Esophagus squamous epithelium (tissue), 5 donors: ENCODE measurements at places on chromosomes 3 and 15. TPM values are rescaled to one million over a fixed set of nuclear protein-coding genes. Genes with fewer than 3 reads are reported as not detected.
A peak's percentile ranks its signal among the peaks of the same experiment; 100 is the strongest.

DNA sequence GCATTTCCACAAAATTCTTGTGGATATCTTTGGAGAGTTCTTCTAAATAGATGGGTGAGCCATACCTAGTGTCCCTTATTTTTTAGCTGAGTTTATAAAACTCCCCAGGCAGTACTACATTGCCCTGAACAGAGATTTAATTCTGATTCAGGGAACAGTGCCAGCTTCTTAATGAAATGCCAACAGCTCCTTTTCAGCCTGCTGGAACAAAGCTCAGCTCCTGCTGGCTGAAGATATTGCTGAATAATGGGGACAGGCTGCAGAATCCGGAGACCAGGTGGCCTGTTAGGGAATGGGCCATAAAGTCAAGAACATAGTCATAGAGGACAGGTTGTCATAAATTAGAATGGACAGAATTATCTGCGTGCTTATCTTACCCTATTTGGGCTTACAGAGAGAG is 8.9 kb downstream of the HGD start:
- DNase-seq = no peak

HRG gene
- total RNA-seq = not detected

MEX3B gene
- total RNA-seq = not detected

GRCh38 chr15:87326269-87326668 is 930.3 kb downstream of the NTRK3 start:
- DNase-seq = no peak

MON1A gene
- 12.9 TPM for total RNA-seq

DNA sequence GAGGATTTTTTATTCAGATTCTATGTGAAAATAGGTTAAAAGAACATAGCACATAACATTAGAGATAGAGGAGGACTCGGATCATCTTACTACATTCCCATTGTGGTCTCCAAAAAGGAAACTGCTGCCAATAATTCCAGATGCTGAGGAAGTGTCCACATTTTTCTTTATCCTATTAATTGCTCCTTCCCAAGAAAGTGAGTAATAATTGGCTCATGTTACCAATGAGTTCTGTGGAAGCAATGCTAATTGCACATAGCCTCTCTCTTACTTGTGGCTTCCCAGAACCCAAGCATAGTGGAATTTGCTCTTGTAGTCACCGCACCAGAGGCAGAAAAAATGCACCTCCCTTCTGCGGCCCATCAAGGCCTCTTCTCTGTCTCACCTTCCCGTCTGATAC is 208.4 kb downstream of the PLOD2 start:
- DNase-seq = no peak

- no peak for DNase-seq
These were observed 40.9 kb downstream of the RFTN1 start for GRCh38 chr3:16472593-16472992.

EIF4G1 gene
- 398 TPM for total RNA-seq

GRCh38 chr3:89699771-89700170 is 592.4 kb downstream of the EPHA3 start:
- no peak for DNase-seq

EHHADH gene
- total RNA-seq = 5.7 TPM

DNA sequence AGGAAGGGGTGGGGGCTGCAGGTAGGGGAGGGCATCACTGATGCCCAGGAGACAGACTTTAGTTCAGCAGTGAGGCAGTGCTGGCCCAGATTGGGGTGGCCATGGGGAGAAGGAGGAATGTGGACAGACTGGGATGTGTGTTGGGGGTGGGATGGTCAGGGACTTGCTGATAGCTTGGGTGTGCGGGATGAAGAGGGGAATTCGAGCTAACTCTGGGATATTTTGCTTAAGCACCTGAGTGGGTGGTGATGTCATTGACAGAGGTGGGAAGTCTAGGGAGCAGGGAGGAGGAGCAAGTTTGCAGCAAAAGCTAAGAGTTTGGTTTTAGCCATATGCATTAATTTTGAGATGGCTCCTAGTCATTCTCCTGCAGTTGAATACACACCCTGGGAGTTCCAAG is 207.5 kb downstream of the RPLP1 start:
- no peak for DNase-seq

- no peak for DNase-seq
These were observed 721 bp downstream of the ATR start for GRCh38 chr3:142577696-142578328.

DNA sequence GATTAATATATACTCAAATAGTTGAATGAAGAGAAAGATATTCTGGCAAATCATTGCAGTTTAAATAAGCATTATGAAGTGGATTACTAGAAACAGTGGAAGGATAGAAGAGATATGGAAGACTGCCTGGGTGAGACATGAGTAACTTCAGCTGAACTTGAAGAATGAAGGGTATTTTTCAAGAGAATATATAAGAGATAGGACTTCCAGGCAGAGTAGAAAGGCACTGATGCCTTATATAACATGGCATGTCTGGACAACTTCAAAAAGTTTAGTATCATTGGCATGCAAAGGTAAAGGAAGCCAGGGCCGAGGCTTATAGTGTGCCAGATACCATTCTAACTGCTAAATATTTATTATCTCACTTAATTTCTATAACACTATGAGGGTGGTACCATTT is 126.5 kb upstream of the SLC7A14 start:
- DNase-seq = no peak

DNA sequence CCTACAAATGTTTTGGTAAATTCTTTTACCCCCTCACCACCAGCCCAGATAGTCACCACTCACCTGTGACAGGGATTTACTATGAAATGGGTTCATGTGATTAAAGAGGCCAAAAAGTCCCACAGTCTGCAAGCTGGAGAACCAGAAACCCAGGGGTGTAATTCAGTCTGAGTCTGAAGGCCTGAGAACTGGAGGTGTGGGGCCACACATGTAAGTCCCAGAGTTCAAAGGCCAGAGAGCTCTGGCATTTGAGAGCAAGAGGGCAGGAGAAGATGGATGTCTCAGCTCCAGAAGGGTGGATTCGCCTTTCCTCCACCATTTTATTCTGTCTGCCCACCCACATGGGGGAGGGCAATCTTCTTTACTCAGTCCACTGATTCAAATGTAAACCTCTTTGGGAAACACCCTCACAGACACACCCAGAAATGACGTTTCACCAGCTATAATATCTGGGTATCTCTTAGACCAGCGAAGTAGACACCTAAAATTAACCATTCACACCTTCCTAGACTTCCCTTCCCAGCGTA is 11.9 kb downstream of the RTP3 start:
- DNase-seq = no peak

DNA sequence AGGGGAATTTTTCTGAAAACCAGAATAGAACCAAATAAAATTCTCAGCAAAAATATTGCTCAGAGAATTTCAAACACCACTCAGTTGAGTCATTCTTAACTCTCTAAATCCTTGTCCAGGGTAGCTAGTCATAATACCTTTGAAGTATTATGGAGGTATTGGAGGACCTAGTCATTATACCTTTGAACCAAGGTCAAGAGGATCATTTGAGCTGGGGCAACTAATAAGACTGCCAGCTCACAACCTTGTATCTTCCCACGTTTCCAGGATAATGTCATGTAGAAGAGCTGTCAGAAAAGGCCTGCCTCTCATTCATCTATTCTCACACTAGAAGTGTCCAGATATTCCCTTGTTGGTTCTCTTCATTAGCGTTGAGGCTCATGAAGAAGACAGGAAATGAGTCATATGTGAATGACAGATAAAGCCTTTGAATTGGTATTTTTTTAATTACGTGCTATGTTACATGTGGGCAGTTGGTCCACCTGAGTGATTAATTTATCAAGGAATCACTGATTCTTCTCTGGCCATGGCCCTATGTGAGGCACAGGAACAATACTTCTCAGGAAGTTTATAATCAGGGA is 48.3 kb downstream of the TOPAZ1 start:
- DNase-seq = no peak

GRCh38 chr3:14366248-14366647 is 36.2 kb upstream of the SLC6A6 start:
- DNase-seq = no peak

GRCh38 chr3:72004749-72005292 is 219.9 kb upstream of the PROK2 start:
- DNase-seq = no peak

GRCh38 chr3:119125742-119126504 is 20.0 kb upstream of the TEX55 start:
- DNase-seq = no peak

GRCh38 chr3:157310329-157311052 is 126.2 kb upstream of the PTX3 start:
- no peak for DNase-seq

- no peak for DNase-seq
These were observed 350.2 kb upstream of the POU1F1 start for GRCh38 chr3:87626546-87626945.

GRCh38 chr15:93253681-93254080 is 164.7 kb upstream of the RGMA start:
- DNase-seq = no peak

DNA sequence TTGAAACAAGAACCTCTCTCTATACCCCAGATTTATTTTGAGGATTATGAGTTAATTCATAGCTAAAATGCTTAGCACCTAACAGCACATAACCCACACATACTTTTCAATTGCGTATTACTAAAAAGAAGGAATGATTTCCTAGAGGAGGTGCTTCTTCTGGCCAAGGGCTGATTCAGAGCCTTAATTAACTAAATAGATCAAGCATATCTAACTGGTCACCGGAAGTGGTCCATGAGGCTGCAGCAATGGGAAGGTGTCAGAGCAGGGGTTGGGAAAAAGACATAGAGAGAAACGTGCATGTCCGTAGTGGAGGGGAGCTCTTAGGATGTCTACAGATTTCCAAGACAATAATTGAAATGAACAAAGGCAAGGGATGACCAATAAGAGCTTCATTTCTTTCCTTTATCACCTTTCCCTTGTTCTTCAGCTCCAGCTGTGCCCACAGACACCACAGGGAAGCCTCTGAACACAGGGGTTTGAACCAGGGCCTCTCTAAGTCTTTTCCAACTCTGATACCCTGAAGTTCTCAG is 467 bp downstream of the HGD start:
- DNase-seq = no peak

SLC2A2 gene
- not detected for total RNA-seq

GRCh38 chr15:73964736-73965093 is 27.4 kb downstream of the STOML1 start:
- no peak for DNase-seq

DNA sequence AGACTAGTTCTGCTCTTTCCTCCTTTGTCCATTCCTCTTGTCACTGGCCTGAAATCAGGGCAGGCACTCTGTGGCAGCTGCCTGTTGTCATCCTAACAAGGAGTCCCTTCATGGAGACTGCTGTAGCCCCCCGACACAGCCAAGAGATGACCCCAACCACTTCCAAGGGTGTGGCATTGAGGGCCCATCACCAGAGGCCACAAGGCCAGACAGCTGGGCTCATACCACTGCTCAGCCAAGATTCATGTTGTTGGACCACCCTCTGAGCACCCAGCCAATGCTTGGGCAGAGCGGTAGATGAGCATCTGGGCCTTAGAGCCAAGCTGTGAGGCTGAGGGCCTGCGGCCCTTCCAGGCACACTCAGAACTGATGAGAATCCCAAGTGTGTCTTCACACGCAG is 85.4 kb downstream of the EPHB1 start:
- no peak for DNase-seq

DNA sequence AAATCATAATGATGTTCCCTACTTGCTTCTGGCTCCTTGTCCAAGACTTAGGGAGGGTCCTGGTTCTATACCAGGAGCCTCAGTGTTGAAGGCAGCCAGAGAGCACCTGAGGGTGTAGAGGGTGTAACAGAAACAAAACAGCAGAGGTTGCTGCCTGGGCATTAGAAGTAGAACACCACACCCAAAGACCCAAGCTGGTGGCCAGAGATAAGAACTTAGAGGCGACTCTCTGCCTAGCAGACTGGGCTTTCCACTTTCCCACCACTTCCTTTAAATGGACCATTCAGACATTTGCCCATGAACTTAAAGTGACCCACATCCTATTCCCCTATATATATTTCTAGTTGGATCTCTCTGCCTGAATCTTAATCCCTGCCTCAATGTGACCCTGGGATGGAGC is 189.8 kb downstream of the KLF13 start:
- no peak for DNase-seq

DNA sequence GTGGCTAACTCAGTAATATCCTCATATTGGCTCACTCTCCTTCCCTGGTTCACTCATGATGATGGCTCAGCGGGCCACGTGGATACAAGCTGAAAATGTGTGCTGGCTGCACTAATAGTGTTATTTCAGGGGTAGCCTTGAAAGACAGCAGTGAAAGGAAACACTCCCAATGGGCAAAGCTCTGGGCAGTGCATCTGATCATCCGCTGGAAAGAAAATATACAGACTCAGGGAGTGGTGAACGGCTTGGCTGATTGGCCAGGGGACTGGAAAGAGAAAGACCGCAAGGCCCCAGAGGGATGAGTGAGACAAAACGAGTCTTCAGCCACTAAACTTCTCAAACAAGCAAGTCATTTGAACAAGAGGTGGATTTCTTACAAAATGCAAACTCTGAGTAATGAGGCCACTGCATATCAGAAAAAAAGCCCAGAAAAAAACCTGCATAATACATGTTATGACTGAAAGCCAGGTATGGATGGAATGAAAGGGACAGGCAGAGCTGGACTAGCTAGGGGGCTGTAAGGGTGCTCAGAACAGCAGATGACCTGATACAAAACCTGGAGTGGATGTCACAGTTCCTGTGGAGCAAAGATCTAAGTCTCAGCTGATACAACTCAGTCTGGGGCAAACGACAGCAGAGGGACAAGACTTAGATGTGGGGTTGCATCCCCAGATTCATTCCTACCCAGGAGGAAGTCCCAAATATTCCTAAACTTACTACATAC is 33.3 kb downstream of the CMTM6 start:
- no peak for DNase-seq

UQCRC1 gene
- total RNA-seq = 314 TPM

GRCh38 chr15:38059665-38060064 is 125.2 kb downstream of the TMCO5A start:
- DNase-seq = no peak

GPR15 gene
- 2.7 TPM for total RNA-seq

BTBD1 gene
- 37.3 TPM for total RNA-seq

DNA sequence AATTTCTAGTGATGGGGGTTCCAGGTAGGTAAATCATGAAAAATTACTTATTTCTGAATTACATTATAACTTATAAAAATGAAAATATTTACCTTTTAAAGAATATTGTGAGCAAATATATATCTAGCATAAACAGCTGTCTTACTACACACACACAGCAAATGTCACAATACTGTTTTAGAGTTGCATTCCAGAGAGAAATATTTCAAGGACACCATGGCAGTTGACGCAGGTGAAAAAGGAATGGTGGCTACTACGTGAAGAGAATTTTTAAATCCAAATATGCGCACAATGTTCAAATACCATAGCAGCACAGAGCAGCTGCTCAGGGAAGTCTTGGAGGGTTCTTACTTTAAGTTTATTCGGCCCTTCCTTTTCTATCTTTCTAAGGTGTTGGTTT is 356.2 kb downstream of the CGGBP1 start:
- DNase-seq = no peak

GRCh38 chr3:8110966-8111798 is 390.4 kb upstream of the LMCD1 start:
- DNase-seq = peak; percentile 0

GRIP2 gene
- total RNA-seq = 0.76 TPM
